ENCODE measurements at places on chromosomes 1 and 21. TPM values are rescaled to one million over a fixed set of nuclear protein-coding genes. Genes with fewer than 3 reads are reported as not detected.

The LSM10 gene
- 36.9 TPM for total RNA-seq

The SMIM1 gene
- not detected for total RNA-seq

The TNFAIP8L2 gene
- total RNA-seq, result 11.2 TPM

The PADI1 gene
- total RNA-seq, result not detected

The TCHHL1 gene
- total RNA-seq, result not detected

The OLFML2B gene
- 12.5 TPM for total RNA-seq

The CDC20 gene
- total RNA-seq, result 2.4 TPM

The SLC45A1 gene
- 2.3 TPM for total RNA-seq

The CAPN8 gene
- not detected for total RNA-seq

The FLG2 gene
- total RNA-seq, result not detected

The COL11A1 gene
- 1.7 TPM for total RNA-seq

The ZBED6 gene
- total RNA-seq, result 27.3 TPM

The SLC37A1 gene
- 6.3 TPM for total RNA-seq

The GRIK1 gene
- 0.09 TPM for total RNA-seq

The TRIM17 gene
- total RNA-seq, result 0.96 TPM

All from omental fat pad (tissue), 4 donors.